ENCODE measurements at places on chromosomes 5 and 9.

- DNase-seq: no peak
Measured at GRCh38 chr5:135034236-135034962, 371 bp upstream of the PITX1 start.

DNA sequence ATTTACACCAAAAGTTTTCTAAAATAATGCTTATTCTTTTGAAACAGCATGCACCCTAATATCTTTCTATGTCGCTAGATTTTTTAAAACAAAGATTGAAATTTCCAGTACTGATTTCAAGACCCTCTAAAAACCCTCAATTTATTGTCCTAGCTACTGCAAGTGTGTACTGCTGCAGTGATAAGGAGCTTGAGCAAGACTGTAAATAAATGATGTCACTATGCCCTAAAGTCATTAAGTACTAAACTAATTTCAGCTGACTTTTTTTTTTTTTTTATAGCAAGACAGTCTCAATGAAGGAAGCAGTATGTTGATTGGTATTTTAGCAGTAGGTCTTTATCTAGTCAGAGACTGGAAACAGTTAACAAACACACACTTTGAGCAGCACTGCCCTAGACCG is 12.2 kb upstream of the MIER3 start:
- DNase-seq: no peak

- peak; percentile 6 for DNase-seq
Measured at GRCh38 chr5:150122158-150122510, 33.5 kb downstream of the PDGFRB start.

- no peak for DNase-seq
Measured at GRCh38 chr5:56105511-56106291, 110.9 kb upstream of the IL6ST start.

DNA sequence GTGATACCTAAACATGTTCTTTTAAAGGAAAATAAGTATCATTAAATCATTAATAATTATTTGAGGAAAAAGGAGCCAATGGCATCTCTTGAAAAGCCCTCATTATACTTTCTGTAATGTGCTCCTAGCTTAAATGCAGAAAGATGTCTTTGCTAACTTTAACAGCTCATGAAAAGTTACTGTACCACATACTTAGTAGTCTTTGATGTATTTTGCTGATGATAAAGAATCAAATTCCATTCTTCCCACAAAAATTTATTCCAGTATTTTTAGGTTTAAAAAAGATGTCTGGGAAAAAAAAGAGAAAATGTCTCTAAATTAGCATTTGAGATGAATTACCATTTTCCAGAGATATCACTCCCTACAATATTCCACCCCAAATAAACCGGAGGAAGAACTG is 112.5 kb downstream of the PPP2R2B start:
- no peak for DNase-seq
